ENCODE measurements at places on chromosomes 7 and 10.

DNA sequence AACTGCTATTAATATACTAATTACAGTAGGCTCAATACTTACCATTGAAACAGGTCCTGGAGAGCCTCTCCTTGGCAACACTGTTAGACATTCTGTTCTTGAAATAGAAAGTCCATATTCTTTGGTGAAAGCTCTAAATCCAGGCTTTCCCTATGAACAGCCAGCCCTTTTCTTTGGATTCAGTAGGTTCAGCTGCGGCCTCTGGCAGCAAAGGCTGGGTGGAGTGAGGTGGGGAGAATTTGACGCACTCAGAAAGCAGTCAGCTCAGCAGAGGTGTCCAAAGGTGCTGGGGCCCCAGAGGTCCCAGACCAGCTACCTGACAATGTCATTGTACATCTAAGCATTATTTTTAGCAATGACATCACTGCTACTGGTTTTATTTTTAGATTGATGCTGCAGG lies 146.1 kb downstream of the GRK5 start:
- DNase-seq: peak; percentile 41

GRCh38 chr7:48084727-48085432 lies 4.2 kb upstream of the UPP1 start:
- peak; percentile 13 for DNase-seq

GRCh38 chr10:127300868-127301321 lies 104.5 kb upstream of the INSYN2A start:
- DNase-seq: no peak

GRCh38 chr7:32533276-32534029 lies 38.2 kb downstream of the AVL9 start:
- peak; percentile 9 for DNase-seq

GRCh38 chr7:83504330-83504729 lies 144.6 kb downstream of the SEMA3E start:
- no peak for DNase-seq

DNA sequence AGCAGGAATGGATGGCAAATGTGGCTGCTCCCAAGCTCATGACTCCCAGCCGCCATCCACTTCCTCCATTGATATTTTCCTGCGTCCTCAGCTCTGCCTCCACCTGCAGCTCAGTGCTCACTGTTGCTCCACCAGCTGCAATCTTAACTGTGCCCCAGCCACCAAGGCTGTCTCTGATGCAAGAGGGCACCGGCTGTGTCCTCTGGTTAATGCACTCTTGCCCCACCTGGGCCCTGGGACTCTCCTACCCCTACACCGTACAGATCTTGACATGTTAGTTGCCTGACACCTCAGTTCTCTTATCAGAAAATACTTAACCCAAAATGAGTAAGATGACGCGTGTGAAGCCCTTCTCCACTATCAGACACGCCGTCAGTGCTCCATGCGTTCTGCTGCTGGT lies 45.5 kb upstream of the GPR26 start:
- no peak for DNase-seq

DNA sequence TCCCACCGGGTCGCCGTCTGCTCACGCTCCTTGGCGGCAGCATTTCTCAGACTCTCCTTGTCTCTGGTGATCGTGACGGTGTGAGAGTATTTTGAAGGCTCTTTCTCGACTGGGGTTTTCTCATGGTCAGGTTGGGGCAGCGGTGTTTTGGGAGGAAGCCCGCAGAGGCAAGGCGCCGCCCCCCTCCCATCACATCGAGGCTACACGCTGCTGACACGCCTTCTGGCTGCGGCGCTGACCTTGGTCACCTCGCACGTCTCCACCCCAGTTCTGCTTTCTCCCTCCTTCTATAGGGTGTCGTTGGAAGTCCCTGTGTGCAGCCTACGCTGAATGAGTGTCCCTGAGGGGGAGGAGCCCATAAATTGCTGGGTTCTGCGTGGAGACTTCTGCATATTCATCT lies 55.2 kb downstream of the GLRX3 start:
- DNase-seq: no peak

- no peak for DNase-seq
Measured at GRCh38 chr10:80516506-80517075, 21.1 kb upstream of the SH2D4B start.

DNA sequence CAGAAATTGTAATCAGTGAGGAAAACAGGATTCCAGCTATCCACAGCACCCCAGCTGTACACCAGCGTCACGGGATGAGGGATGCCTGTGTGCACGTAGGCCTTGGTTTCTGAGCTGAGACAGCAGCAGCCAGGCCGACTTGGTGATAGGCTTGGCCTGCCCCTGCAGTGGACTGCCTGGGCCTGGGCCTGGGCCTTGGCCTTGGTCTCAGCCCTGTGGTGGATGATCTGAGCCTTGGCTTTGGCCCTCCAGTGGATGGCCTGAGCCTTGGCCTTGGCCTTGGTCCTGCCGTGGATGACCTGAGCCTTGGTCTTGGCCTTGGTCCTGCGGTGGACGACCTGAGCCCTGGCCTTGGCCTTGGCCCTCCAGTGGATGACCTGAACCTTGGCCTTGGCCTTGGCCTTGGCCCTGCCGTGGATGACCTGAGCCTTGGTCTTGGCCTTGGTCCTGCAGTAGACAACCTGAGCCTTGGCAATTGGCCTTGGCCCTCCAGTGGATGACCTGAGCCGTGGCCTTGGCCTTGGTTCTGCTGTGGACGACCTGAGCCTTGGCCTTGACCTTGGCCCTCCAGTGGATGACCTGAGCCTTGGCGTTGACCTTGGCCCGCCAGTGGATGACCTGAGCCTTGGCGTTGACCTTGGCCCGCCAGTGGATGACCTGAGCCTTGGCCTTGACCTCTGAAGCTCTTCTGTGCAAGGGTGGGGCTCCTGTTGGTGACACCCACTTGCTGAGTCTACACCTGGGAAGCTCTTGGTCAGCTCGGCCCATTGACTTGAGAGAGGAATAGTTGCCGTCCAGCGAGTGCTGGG lies 93.8 kb downstream of the CUX1 start:
- DNase-seq: no peak

GRCh38 chr7:127251036-127251464 lies 1.7 kb downstream of the GRM8 start:
- peak; percentile 2 for DNase-seq

- DNase-seq: no peak
Measured at GRCh38 chr10:71087622-71088021, 124.7 kb upstream of the UNC5B start.

- no peak for DNase-seq
Measured at GRCh38 chr10:103696411-103697145, 158.8 kb downstream of the SH3PXD2A start.

GRCh38 chr7:33849004-33849403 lies 56.3 kb upstream of the BMPER start:
- no peak for DNase-seq

DNA sequence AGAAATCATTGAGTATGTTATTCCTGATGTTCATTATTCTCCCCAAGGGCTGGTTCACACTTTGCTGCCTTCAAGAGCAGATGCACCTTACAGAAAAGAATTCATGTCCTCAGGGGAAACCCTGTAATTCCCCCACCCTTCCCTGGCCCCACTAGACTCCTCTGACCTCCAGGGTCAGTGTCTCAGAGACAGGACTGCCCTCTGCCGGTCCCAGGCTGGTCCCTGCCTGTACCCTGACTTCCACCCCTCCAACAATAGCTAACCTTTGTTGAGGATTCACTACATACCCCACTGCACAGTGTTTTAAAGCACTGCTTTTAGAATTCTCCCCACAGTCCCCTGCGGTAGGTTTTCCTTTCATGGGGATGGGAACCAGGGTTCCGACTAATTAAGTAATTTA lies 4.4 kb upstream of the SEPHS1 start:
- no peak for DNase-seq

GRCh38 chr10:33883881-33884280 lies 549.4 kb upstream of the NRP1 start:
- no peak for DNase-seq

- no peak for DNase-seq
Measured at GRCh38 chr7:10934292-10934691, 39.4 kb upstream of the PHF14 start.

GRCh38 chr7:27103489-27104226 lies 1.2 kb upstream of the HOXA2 start:
- no peak for DNase-seq

- DNase-seq: no peak
Measured at GRCh38 chr10:105956550-105956949, 1208.0 kb downstream of the SORCS1 start.

GRCh38 chr10:89032141-89032891 lies 41.7 kb downstream of the FAS start:
- DNase-seq: peak; percentile 11

DNA sequence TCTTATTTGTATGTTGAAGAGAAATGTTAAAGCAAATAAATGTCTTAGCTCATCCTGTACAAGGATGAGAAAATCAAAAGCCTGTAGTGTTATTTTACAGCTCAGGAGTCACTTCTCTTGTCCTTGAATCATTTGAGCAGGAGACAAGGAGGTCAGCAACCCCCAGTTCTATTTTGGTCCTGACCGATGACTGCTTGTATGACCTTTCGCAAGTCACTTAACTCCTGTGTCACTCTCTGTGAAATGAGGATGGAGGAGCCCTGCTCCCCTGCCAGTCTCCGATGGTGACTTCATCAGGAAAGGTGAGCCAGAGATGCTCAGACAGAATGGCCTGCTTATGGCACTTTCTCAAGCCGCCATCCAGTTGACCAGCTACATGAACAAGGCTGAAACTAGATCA lies 101.0 kb downstream of the CELF2 start:
- DNase-seq: no peak

GRCh38 chr10:22468570-22469320 lies 123.4 kb downstream of the SPAG6 start:
- DNase-seq: no peak

GRCh38 chr10:31171402-31172083 lies 139.9 kb upstream of the ZNF438 start:
- peak; percentile 86 for DNase-seq

GRCh38 chr7:1361756-1362125 lies 97.5 kb downstream of the MICALL2 start:
- no peak for DNase-seq

GRCh38 chr7:76397409-76398183 lies 11.9 kb downstream of the SSC4D start:
- DNase-seq: peak; percentile 75

- peak; percentile 81 for DNase-seq
Measured at GRCh38 chr10:74825371-74826141, 844 bp upstream of the KAT6B start.

GRCh38 chr7:118053353-118053752 lies 130.6 kb upstream of the LSM8 start:
- DNase-seq: no peak

GRCh38 chr7:157006205-157006747 lies 4.2 kb downstream of the MNX1 start:
- DNase-seq: no peak

GRCh38 chr7:17725821-17726220 lies 214.5 kb downstream of the SNX13 start:
- no peak for DNase-seq

- DNase-seq: peak; percentile 94
Measured at GRCh38 chr7:5636446-5636835, 145.0 kb downstream of the RNF216 start.

DNA sequence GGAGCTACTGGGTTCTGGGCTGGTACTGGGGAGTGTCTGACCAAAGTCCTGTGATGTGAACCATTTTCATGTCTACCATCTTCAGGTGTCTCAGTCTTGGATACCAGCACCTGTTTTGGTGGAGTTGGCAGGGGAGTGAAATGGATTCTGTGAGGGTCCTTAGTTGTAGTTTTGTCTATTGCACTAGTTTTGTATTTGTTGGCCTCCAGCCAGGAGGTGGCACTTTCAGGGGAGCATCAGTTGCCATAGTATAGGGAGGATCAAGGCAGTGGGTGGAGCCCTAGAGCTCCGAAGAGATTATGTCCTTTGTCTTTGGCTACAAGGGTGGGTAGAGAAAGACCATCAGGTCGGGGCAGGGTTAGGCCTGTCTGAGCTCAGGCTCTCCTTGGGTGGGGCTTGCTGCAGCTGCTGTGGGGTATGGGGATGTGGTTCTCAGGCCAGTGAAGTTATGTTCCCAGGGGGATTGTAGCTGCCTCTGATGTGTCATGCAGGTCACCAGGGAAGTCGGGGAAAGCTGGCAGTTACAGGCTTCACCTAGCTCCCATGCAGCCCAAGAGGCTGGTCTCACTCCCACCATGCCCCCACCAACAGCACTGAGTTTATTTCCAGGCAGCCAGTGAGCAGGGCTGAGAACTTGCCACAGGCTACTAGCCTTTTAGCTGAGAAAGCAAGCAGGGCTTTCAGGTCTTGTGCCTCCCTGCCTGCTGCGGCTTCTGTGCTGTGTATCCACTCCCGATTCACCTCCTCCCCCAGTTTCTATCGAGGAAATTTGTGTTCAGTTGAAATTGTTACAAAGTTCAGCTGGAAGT lies 153.1 kb downstream of the ZNF365 start:
- DNase-seq: no peak

DNA sequence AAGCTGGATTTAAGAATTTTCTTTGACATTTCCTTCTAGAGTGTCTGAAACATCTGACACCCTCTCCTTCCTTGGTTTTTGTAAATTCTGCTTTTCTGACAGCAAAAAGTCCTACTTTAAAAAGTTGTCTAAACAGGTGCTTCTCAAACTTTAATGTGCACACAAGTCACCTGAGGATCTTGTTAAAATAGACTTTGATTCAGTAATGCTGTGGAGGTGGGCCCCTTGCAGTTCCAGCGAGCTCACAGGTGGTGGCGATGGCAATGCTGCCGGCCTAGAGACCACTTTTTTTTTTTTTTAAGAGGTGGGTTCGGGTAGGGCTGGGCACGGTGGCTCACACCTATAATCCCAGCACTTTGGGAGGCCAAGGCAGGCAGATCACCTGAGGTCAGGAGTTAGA lies 77.1 kb downstream of the ABCC2 start:
- DNase-seq: no peak

GRCh38 chr10:116097239-116097784 lies 175.7 kb downstream of the GFRA1 start:
- DNase-seq: peak; percentile 50

GRCh38 chr10:23195846-23196600 lies 3.9 kb downstream of the PTF1A start:
- DNase-seq: no peak

GRCh38 chr7:135320268-135320667 lies 86.6 kb downstream of the STRA8 start:
- peak; percentile 80 for DNase-seq

GRCh38 chr7:67620216-67620933 lies 623.7 kb downstream of the TYW1 start:
- DNase-seq: no peak
